Activated naive CD8-positive, alpha-beta T cell treated with anti-CD3 and anti-CD28 coated beads, Interleukin-2, amount 50 U/mL, for 24 hours (primary cell): ENCODE measurements at places on chromosomes 7 and 10.

DNA sequence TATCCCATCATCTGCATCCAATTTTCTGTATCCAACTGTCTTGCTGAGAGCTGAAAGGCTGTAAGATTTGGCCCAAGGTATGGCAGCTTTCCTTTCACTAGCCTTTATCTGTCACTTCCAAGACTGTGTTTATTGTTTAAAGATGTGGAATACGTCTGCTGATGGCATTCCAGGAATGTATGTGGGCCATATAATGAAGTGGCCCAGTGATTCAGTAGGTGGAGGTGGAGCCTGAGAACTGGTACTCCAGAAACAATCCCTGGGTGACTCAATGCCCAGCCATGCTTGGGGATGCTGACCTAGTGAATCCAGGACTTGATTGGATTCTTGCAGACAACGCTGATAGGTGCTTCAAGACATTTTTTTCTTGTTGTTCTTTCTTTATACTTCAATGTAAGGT, 13.5 kb downstream of the NEUROD6 start:
- H3K27ac ChIP-seq, result no peak overlapping the region
- no peaks in the 10 kb centered on the region for H3K36me3 ChIP-seq
- no peak for DNase-seq
- H3K4me1 ChIP-seq, result no peaks in the 10 kb centered on the region
- no peak overlapping the region for H3K4me3 ChIP-seq

- no peak for DNase-seq
- H3K4me1 ChIP-seq, result no peaks in the 10 kb centered on the region
- no peak overlapping the region for H3K27ac ChIP-seq
- H3K4me3 ChIP-seq, result no peak overlapping the region
These were observed 72.9 kb upstream of the ABCB5 start for GRCh38 chr7:20542594-20542993.

DNA sequence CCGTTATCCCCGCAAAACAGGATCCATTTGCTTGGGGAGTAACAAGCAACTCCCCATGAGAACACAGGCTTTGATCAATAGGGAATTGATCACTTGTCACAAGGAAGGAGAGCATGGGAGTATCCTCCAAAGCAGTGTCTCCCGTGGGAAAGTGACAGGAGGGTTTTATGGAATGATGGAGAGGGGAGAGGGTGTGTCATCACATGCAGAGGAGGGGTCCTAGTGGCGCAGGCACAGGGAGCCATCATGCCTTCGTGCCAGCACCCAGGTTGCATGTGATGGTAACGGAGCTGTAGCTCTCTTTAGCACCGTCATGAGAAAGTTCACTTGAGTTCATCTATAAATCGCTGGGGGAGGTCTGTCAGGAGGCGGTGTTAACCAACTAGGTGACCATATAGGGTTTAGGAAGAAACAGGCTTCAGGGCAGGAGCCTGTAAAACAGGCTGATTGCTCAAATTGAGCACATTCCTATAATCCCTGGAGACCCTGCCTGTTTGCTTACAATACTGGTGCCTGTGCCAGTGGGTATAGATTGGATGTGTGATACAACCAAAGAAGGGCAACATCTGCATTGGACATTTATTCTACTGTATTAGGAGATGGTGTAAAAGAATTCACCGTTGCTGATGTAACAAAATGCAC, 428.5 kb downstream of the GALNT17 start:
- H3K36me3 ChIP-seq, result no peaks in the 10 kb centered on the region
- no peak overlapping the region for H3K4me3 ChIP-seq
- no peak overlapping the region for H3K27ac ChIP-seq
- no peaks in the 10 kb centered on the region for H3K4me1 ChIP-seq
- no peaks in the 10 kb centered on the region for H3K27me3 ChIP-seq
- no peak for DNase-seq

- peaks cover 5% of the 10 kb centered on the region for H3K4me1 ChIP-seq
- H3K27me3 ChIP-seq, result no peaks in the 10 kb centered on the region
- H3K36me3 ChIP-seq, result peaks cover 2% of the 10 kb centered on the region
- no peak for DNase-seq
- H3K4me3 ChIP-seq, result no peak overlapping the region
- H3K27ac ChIP-seq, result no peak overlapping the region
These were observed 138.5 kb downstream of the ZNF438 start for GRCh38 chr10:30893208-30893607.
